ENCODE measurements at places on chromosomes 6 and 20. TPM values are rescaled to one million over a fixed set of nuclear protein-coding genes. Genes with fewer than 3 reads are reported as not detected.

The RRAGD gene
- total RNA-seq, result 3.3 TPM

The RIMS4 gene
- 1.4 TPM for total RNA-seq

The DNMT3B gene
- total RNA-seq, result 4.2 TPM

The ARMC12 gene
- total RNA-seq, result 0.46 TPM

The SLC22A7 gene
- not detected for total RNA-seq

The CST11 gene
- total RNA-seq, result not detected

The WFDC5 gene
- not detected for total RNA-seq

The C6orf58 gene
- 0.33 TPM for total RNA-seq

The STK38 gene
- 17.4 TPM for total RNA-seq

The TGM6 gene
- total RNA-seq, result not detected

The TFAP2C gene
- 16.1 TPM for total RNA-seq

The GHRH gene
- not detected for total RNA-seq

All from A549 treated with RU486 at 1 μM for 4 hours (cell line).